Cerebellar nuclear complex (tissue), 1 donor: ENCODE measurements at places on chromosomes 12 and 14.

- no peak for DNase-seq
Observed at GRCh38 chr14:100816286-100816949, 9.5 kb upstream of the MEG3 start.

DNA sequence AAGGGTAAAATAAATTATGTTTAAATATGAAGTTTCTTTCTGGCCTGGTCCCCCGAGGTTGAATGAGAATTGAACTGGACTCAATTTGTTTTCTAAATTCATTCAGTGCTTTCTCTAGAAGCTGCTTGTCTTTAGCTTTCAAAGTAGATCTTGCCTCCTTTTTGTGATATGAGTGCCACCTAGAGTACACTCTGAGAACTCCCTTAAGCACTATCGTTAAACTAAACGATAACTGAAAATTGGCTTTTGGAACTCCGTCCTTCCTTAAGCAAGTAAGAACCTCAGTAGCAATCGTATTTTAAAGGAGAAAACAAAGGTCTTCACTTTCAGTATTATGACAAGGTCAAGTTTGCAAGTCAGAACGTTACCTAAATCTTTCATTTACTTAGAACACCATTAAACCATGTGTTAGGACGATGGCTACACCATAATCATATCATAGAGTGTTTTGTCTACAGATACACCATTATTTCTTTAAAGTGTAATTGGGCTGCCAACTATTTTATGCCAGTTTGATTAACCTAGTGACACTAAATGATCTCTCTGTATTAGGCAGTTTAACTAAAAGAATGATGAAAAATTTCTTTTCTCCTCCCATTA lies 364.8 kb downstream of the SNAPC1 start:
- DNase-seq: no peak

DNA sequence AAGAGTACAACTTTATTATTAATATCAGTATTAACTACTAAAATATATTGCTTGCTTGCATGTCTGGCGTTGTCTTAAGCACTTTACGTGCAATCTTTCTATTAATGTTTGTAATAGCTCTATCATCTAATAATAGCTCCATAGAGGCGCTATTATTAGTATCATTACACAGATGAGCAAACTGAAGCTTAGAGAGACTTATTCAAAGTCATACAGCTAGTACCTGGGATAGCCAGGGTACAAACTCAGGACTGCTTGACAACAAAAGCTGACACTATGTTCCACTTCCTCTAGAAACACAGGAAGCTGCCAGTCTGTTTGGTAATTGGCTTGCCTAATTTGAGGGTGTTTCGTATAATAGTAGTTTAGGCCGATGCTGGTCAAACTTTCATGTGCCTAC lies 523.2 kb downstream of the RMST start:
- DNase-seq: no peak

- DNase-seq: no peak
Observed at GRCh38 chr12:45697371-45697770, 32.1 kb upstream of the ARID2 start.

DNA sequence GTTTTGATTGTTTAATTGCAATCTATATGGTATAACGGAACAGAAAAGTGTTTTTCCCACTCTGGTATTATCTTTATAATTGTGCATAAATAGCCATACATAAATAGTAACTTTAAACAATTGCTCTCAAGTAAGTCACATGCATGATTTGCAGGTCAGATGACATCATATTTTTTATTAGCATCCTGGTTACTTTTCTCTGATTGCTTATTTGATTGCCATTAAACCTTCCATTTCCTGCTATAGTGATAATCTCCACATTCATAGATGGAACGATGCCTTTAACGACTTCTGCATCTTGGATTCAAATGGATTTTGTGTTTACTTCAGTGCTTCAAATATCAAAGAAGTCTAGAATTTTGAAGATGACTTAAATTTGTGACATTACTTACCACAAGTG lies 3.5 kb upstream of the KLRK1 start:
- no peak for DNase-seq

- DNase-seq: no peak
Observed at GRCh38 chr14:74503291-74503937, 9.8 kb downstream of the ISCA2 start.

DNA sequence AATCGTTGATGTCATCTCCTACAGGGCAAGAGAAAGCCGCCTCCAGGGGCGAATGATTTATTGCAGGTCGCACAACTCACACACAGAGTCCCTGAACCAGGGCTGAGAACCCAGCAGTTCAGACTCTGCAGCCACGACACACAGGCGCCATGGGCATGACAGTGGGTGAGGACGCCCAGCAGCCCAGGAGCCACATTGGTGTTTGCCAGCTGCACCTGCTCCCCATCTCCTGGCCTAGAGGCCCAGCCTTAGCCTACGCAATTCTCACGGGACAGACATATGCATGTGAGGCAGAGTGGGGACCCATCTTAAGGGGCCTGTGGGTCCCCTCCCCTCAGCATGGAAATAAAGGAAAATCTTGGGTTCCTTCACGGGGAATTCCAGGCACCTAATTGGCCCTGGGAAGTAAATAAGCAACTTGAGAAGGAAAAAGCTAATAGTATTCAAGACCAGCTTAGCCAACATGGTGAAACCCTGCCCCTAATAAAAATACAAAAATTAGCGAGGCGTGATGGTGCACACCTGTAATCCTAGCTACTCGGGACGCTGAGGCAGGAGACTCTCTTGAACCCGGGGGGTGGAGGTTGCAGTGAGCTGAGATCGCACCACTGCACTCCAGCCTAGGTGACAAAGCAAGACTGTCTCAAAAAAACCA lies 69.3 kb downstream of the RIMBP2 start:
- DNase-seq: no peak

- peak; percentile 78 for DNase-seq
Observed at GRCh38 chr14:21525962-21526671, at the start of gene SALL2. Gene SALL2, minus strand, starts transcription at chr14:21526346. Its CDS starts 219 bp downstream, at chr14:21526127.

GRCh38 chr14:87084908-87085307 lies 908.1 kb downstream of the GALC start:
- DNase-seq: no peak

DNA sequence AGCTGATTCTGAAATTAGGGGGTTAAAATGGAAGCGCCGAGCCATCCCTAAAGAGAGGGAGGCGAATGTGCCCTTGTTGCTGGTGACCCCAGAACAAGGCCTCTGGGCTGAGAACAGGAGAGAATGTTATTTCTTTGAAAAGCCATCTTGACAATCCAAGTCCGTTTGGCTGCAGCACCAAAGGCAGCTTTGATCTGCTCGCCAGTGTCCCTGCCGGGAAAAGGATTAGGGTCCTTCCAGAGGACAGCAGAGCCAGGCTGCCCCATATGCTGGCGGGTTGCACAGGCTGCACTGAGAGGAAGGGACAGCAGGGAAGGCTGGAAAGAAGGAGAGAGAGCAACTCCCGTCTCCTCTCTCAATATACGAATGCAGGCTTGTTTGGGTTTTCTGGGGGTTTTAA lies 141.7 kb downstream of the TMEM132C start:
- DNase-seq: no peak

GRCh38 chr14:74865156-74865555 lies 10.8 kb downstream of the PROX2 start:
- DNase-seq: no peak

- DNase-seq: no peak
Observed at GRCh38 chr12:24356240-24356804, 406.9 kb upstream of the SOX5 start.

GRCh38 chr12:102372087-102372486 lies 108.3 kb downstream of the IGF1 start:
- DNase-seq: no peak

DNA sequence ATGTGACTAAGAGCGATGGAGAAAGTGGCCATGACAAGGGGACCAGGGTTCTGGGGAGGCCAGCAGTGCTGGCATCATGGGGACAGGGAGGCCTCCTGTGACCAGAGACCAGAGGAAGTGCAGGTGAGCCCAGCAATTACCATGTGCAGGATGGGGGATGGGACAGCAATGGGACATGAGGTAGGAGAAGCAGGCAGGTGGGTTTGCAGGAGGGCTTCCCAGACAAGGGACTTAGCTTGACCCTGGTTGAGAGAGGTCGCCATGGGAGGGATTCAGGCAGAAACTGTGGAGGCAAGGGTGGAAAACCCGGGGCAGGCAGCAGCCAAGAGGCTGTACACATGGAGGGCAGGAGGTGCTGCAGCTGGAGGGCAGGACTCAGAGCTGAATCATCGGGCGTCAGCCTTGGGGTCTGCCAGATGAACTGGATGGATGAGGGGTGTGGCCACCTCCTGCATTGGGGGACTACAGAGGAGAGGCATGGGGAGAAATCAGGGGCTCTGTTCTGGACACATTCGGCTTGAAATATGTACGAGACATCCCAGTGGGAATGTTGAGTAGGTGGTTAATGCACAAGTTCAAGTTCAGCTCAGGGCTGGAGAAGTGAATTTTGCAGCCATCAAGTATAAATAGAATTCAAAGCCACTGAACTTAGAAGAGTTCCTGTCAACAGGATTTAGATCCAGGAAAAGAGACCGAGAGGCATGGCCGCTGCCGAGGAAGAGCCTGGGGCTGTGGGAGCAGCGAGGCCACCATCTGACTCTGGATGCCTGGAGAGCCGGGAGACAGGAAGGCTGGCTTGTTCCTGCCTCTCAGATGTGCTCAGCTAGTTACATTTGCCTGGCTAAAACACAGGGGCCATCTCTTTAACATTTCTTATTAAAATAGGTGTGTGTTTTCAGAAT lies 36.6 kb downstream of the SFSWAP start:
- no peak for DNase-seq

DNA sequence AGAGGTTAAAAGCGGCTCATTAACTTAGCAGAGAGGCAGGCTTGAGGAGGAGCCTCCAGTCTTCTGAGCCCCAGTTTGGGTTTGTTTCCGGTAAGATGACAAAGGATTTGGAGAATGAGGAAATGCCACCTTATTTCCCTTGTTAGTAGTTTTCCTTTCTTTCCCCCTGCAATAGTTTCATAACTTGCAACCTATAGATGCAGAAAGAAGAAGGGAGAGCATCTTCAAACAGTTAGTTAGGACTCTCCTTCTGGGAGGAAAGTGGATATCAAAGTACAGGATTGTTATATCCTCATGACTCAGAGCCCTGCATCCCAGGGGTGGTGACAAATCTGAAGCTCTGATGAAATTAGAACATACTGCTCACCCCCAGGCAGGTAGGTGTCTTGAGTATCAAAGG lies 180.7 kb upstream of the SLC38A2 start:
- DNase-seq: no peak

GRCh38 chr14:88421286-88421685 lies 35.8 kb downstream of the SPATA7 start:
- DNase-seq: no peak

DNA sequence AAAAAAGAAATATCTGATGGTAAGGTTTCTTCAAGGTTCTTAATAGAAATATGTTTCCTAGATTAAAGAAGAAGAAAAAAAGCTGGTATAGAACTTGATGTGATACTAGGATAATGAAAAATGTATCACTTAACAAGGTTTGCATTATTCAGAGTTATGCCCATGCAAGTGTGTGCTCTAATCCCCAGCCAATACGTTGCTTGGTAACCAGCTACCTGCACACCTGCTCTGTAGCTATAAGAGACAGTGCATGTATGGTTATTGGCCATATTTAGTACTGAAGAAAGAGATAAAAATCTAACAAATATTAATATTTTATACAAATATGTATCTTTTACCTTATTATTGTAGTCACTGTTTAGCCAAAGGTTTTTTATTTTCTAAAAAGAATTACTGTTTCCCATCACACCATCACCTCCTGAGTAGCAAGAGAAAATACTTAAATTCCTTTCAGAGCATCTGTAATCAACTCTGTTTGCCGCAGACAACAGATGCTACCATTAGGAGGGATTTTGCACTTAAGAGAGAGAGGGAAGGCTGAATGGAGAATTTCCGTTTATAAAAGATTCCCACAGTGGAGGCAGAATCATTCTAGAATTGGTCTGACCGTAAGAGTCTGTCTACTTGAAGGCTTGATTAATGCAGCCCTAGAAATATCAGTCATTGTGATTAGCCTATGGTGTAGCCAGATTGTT lies 115.6 kb downstream of the NEDD1 start:
- DNase-seq: no peak

DNA sequence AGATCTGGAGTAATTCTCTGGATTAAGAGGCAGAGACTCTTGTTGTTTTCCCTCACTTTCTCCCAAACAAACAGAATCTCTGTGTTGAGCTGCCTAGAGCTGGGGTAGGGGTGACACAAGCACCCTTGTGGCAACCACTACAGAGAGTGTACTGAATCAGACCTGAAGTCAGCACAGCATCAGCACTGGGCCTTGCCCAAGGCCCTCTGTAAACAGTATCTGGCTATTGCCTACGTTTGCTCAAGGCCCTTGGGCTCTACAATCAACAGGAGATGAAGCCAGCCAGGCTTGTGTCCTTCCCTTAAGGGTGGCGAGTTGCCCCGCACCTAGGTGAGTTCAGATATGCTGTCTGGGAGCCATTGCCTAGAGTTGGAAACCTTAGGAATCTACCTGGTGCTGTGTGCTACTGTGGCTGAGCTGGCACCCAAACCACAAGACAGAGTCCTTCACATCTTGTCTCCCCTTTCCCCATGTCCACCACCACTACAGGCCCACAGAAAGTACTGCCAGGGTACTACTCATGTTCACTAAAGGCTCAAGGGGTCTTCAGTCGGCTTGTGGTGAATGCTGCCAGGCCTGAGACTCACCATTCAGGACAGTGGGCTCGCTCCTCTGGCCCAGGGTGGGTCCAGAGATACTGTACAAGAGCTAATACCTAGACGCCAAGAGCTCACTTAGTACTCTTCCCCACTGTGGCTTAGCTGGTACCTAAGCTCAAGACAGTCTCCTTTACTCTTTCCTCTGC lies 206.8 kb downstream of the SYNE2 start:
- no peak for DNase-seq

DNA sequence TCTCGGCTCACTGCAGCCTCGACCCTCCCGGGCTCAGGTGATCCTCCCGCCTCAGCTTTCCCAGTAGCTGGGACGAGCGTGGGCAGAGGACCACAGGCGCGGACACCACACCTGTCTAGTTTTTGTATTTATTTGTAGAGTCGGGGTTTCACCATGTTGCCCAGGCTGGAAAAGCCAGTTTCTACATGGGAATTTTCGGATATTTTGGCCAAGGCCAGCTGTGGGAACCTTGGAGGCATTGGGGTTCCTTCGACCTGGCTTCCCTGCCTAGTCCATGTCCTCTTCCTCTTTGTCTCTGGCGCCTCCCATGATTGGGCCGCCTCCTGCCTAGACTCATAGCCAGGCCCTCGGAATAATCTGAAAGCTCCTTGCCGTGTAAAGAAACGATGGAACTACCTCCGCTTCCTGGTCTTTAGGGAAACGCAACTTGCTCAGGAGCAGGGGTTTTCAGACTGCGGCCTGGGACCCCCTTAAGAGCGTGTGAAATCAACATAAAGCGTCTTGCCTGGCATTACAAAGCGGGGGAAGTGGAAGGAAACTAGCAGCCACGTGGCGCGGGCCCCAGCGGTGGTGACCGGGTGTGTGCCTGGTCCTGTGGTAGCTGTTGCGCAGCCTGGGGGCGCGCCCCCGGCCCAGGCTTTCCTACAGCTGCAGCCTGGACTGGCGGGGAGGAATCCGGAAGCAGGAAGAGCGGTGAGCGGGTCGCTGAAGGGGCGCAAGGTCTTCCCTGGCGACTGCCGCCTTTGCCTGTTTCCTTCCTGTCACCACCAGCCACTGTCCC lies 1.4 kb upstream of the HSP90AA1 start:
- DNase-seq: no peak

GRCh38 chr14:103654619-103655018 lies 25.6 kb downstream of the KLC1 start:
- no peak for DNase-seq
